ENCODE measurements at places on chromosomes 1 and 21.

GRCh38 chr21:17921579-17922530 lies 102.7 kb upstream of the C21orf91 start:
- DNase-seq: no peak

GRCh38 chr1:234550341-234551031 lies 59.5 kb downstream of the IRF2BP2 start:
- no peak for DNase-seq

- DNase-seq: no peak
Measured at GRCh38 chr1:100051401-100051800, 81.3 kb downstream of the SASS6 start.

- DNase-seq: no peak
Measured at GRCh38 chr1:175154629-175155472, 37.7 kb downstream of the KIAA0040 start.

DNA sequence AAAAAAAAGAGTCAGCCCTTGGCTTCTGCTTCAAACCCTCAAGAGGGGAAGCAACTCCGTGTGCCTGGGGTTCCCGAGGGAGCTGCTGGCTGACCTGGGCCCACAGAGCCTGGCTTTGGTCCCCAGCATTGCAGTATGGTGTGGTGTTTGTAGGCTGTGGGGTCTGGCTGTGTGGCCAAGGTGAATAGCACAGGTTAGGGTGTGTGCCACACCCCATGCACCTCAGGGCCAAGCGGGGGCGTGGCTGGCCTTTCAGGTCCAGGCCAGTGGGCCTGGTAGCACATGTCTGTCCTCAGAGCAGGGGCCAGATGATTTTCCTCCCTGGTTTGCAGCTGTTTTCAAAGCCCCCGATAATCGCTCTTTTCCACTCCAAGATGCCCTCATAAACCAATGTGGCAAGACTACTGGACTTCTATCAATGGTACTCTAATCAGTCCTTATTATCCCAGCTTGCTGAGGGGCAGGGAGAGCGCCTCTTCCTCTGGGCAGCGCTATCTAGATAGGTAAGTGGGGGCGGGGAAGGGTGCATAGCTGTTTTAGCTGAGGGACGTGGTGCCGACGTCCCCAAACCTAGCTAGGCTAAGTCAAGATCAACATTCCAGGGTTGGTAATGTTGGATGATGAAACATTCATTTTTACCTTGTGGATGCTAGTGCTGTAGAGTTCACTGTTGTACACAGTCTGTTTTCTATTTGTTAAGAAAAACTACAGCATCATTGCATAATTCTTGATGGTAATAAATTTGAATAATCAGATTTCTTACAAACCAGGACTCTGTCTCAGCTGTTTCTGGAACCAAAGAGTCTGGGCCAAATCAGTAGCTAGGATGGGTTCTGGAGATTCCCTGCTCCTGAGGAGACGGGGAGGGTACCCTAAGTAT lies 26.8 kb upstream of the KDM4A start:
- DNase-seq: no peak

- no peak for DNase-seq
Measured at GRCh38 chr1:65758128-65758527, 34.6 kb upstream of the PDE4B start.

GRCh38 chr1:48677306-48678287 lies 99.1 kb downstream of the BEND5 start:
- peak; percentile 42 for DNase-seq

GRCh38 chr1:240833075-240833474 lies 221.1 kb upstream of the GREM2 start:
- DNase-seq: no peak

DNA sequence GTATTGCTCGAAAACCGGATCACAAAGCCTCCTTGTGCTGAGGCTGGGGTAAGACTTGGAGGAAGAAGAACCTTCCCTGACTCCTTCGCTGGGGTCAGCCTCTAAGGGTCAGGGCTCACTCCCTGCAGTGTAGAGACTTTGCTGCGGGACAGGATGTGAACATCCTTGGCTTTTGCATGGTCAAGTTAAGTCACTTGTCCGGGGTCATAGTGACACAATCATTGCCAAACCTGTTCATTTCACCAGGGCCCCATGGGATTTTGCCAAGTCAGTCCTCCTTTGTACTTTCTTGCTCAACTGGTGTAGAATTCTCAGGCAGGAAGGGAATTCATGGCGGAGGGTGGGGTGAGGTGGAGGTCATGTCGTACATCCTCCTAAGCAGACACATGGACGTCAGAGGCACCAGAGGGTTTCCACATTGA lies 24.7 kb upstream of the IL10 start:
- DNase-seq: no peak

- DNase-seq: no peak
Measured at GRCh38 chr1:190250368-190250767, 227.3 kb downstream of the BRINP3 start.

- DNase-seq: no peak
Measured at GRCh38 chr1:119492763-119493162, 14.2 kb upstream of the HSD3B1 start.
